Stimulated activated CD4-positive, alpha-beta T cell treated with anti-CD3 and anti-CD28 coated beads, Interleukin-12 subunit alpha, Interleukin-12 subunit beta, amount 100 ng/mL, for 4 hours (primary cell): ENCODE measurements at places on chromosomes 11 and 22.

DNA sequence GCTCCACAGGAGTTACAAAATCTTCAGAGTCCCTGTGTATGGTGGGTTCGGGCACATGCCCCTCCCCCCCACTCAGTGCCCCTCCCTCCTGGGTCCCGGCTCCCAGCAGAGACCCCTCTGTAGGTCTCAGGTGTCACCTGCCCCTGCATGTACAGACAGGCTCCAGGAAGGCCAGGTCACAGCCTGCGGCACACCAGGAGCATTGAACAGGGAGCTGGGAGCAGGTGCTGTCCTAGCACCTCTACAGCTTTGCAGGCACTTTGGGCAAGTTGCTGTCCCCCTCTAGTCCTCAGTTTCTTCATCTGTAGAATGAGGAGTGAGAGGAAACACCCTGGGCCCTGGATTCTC is 80.1 kb upstream of the RTL6 start:
- DNase-seq = no peak

- no peak for DNase-seq
These were observed 12.0 kb upstream of the MED17 start for GRCh38 chr11:93772123-93772522.

DNA sequence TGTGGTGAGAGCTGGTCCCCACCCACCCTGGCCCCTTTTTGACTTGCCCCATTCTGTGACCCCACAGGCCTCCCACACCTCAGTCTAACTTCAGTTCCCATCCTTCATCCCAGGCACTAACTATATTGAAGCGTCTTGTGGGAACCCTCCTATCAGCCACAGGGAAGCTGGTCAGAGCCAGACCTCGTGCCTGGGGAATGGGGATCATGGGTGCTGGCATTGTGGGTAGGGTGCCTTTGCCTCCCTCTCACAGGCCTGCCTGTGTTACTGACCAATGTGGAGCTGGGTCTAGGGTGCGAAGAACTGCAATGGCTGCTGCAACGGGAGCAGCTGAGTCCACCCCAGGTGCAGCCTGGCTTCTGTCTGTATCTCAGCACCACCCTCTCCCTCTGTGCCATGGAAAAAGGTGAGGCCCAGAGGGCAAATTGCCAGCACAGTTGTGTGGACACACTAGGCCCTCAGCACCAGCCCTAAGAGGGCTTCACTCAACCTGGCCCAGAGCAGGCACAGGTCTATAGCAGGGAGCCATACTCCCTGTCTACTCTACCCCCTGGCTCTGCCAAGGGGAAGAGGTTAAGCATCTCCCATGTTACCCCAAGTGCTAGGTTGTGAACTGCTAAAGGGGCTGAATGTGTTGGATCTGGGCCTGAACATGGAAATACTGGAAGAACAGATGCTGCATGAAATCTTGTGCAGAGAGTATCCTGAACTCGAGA is 37.3 kb downstream of the RRP8 start:
- no peak for DNase-seq

DNA sequence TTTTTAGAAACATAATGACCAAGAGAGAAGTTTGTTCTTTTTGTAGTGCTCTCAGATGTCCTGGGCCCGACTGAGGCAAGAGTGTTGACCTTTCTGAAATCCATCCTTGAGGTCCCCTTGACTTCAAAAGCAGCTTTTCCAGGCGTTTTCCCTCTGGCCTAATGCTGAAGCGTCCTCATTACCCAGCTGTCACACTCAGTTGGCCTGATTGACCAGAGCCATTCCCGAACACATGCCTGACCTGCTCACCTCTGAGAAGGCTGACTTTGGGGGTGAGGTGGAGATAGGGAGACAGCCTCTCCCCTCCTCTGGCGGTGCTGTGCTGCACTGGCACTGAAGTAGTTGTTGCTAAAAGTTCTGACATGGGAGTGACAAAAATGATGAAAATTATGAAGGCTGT is 66.9 kb downstream of the ALX4 start:
- no peak for DNase-seq

DNA sequence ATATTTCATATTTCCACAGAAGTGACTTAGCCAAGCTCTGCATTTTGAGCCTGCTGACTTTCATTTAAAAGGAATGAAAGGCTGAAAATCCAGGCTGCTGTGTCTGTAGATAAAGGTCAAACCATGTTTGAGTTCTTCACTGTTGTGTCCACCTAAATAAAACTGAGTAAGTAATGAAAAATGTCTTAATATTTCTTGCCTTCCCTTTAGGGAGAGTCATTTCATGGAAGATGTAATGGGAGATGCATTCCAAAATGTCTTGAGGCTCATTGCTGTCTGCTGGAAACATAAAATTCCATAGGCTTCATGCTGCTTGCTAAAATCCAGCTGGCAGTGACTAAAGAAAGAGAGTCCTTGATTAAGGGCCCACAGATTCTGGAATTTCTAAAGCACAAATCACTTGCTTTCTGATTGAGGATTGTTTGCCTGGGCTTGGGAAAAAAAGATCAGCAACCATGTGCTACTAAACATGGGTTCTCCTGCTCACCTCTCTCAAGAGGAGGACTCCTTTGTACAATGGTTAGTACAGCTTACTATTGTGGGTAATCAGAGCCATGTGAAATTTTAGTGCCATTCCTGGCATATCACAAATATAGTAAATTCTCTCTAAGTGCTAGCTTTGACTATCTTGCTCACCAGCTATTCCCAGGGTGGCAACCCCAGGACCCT is 56.9 kb downstream of the PANX1 start:
- DNase-seq = no peak

DNA sequence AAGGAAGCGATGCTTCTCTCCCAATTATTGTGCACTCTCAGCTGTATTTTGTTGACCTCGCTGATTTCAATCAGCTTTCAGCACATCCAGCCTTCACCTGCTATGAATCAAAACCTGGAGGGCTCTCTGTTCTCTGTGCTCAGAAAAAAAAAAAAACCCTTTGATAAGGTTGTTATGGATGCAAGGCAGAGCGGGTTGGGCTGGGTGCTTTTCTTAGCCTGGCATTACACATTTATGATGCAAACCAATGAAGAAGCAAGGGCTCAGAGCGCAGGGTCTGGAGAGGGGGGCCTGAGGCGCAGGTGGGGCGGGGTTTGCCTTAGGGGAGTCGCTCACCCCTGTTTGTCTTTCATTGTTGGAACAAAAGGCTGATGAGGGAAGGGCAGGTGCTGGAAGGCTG is 86.0 kb upstream of the CADM1 start:
- no peak for DNase-seq

DNA sequence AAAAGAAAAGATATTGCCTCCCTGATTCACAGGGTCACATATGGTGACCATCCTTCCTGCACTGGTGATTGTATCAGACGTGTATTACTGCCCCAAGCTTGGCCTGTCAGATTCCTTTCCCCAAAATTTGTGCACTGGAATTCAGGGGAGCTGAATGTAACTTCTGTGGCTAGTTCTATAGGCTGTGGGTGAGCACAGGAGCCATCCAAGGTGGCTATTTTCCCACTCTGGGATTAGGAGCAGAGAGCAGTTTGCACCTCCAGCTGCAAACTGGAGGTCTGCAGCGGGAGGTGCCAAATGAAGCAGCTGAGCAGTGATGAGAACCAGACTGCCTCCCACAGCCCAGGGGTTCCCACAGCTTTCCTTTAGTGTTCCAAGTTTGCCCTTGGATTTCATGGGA is 124.2 kb upstream of the PITPNB start:
- DNase-seq = no peak

GRCh38 chr22:38098410-38099249 is 11.9 kb downstream of the BAIAP2L2 start:
- no peak for DNase-seq

DNA sequence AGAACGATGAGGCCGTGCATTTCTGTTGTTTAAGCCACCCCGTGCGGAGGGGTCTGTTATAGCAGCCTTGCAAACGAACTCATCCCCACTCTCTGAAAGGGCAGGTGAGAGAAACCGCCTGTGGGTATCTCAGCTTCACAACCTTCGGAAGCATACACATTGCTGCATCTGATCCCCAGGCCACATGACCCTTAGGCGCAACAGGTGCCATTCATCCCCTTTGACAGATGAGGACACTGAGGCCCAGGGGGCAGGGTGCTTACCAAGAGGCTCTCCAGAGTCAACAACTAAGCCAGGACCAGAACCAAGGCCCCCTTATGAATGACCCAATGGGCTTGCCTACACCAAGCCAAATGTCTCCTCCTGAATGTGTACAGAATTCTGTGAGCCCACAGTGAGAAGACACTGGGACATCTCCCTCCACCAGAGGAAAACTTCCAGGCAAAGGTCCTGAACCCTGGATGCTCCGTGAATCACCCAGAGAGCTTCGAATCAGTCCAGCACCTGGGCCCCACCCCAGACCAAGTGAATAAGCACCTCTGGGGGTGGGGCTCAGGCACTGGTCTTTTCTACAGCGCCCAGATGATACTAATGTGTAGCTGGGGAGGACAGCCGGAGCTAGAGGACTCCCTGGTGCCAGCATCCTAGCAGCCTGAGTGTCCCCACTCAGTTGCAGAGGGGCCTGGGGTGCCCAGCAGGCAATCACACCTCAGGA is 83.2 kb downstream of the BUD13 start:
- DNase-seq = no peak
